CD4-positive, alpha-beta T cell treated with Interferon gamma for 1 hour (primary cell): ENCODE measurements at places on chromosomes 16 and 17.
A peak's percentile ranks its signal among the peaks of the same experiment; 100 is the strongest.

DNA sequence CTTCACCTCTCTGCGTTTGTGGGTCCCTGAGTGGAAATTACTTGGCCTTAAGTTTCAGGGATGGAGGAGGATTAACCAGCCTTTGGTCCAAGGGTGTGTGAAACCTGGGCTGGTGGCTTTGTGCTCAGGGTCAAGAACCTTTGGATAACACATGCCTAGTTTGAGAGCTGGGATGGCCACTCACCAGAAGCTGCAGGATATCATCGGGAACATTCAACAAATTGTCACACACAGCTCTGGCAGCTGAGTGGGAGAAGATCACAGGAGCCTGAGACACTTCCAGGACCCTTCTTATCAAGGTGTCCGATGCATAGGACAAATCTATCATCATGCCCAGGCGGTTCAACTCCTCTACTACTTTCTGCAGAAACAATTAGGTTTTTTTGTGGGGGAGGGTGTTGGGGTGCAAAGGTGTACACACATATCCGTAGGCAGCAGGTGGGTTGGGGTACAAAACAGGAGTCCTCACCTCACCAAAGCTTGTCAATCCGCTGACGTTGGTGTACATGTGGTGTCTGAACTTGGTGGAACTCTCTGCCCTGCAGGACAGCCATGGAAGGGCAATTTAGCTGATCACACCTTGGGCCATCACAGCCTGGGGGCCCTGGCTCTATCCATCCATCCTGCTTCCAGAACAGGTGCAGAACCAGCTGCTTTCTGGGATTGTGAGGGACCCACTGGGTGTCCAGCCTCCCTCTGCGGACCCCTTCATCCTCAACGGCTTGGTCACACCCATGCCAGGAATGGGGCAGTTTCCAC lies 2.7 kb downstream of the DPEP3 start:
- no peak for DNase-seq

DNA sequence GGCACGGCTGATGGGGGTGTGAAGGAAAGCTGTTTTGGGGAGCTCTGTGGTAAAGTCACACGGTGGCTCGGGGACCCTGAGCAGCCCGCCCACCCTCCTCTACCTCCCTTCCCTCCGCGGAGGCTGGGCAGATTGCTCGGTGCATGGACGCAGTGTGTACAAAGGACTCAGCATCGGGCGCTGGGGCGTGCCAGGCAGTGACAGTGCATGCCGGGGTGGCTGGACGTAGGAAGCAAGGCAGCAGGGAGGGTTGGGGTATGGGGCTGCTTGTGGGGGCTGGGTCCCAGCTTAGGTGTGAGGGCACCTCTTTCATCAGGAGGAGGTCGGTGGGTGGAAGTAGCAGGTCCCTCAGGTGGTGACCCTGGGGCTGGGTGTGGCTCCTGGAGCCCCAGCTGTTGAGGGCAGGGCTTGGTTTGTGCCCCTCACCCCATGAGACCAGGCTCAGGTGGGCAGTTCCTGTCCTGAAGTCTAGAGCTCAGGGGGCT lies 159.9 kb upstream of the GSE1 start:
- DNase-seq: no peak

- no peak for DNase-seq
Observed at GRCh38 chr17:66964930-66965800, 658 bp downstream of the CACNG4 start.

DNA sequence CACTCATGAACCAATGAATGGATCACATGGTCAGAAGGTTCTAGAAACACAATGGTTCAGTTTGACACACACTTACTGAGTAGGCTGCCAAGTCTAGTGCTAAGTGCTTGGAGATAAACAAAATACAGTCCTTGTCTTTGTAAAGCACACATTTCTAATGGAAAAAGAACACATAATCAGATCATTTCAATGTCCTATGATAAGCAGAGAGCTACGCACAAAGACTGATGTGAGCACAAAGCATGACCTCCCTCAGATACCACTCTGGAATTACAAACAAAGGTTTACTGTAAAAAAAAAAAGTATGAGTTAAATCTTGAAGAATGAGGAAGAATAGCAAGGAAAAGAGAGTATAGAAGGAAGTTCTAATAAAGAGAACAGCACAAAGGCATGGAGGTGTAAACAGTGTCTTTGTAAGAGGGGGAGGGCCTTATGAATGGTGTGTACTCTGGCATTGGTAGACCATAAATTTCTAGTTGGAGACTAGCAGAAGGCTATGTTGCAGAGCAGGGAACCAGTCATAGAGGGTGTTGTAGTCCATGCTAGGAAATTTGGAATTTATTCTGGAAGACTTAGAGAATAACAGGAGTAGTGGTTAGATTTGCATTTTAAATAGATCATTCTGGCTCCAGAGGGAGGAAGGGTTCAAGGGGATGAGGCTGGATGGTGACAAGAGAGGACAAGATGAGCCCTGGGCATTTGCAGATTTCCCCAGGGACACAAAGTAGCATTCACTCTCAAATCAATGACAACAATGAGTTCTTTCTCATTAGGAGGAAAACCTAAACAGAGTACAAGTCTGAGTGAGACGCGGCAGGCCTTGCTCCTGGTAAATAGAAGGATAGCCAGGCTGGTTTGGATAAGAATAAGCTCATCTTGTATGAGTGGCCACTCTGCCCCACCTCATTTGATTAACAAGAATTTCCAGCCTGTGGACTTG lies 468.0 kb downstream of the TOX3 start:
- no peak for DNase-seq

GRCh38 chr16:85461814-85462713 lies 151.1 kb upstream of the GSE1 start:
- DNase-seq: no peak

DNA sequence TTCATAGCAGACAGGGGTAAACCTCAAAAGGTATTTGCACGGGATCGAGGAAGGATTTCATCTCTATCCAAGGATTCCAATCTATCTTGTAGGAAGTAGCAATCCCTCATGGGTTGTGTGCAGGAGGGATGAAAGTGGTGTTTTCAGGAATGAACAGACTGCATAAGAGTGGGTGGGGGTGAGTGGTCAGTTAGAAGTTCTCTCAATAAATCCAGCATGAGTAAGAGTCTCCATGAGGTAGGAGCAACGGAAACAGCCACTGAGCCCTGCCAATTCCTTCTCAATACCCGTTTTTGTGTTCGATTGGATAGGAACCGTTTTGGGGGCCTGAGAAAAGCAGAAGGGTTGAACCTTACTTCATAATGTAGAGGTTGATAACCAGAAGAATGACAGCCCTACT lies 375.6 kb downstream of the SOX9 start:
- DNase-seq: no peak

GRCh38 chr17:39069114-39069756 lies 82.2 kb downstream of the PLXDC1 start:
- DNase-seq: peak; percentile 15

DNA sequence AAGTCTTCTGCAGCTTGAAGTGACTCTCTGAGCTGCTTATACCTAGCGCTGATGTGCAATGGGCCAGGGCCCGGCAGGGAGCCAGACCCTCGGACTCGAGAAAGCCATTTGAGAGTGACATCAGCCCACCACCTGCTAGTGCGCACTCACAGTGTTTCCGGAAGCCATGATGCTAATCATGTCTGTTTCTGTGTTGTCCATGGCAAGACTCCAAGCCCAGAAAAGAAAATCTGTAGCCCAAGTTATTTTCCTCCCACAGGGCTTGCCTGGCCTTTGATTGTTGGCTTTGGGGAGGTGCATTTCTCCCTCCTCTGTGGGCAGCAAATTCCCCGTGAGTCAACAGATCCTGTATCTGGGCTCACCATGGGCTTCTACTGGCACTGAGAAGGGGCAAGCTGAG lies 1.8 kb upstream of the CDRT4 start:
- DNase-seq: no peak

- DNase-seq: peak; percentile 80
Observed at GRCh38 chr17:4789951-4790704, 1.4 kb downstream of the GLTPD2 start.

- no peak for DNase-seq
Observed at GRCh38 chr17:35557353-35557752, 3.3 kb downstream of the SLFN14 start.

GRCh38 chr17:44794851-44795413 lies 35.2 kb downstream of the GJC1 start:
- DNase-seq: peak; percentile 38

DNA sequence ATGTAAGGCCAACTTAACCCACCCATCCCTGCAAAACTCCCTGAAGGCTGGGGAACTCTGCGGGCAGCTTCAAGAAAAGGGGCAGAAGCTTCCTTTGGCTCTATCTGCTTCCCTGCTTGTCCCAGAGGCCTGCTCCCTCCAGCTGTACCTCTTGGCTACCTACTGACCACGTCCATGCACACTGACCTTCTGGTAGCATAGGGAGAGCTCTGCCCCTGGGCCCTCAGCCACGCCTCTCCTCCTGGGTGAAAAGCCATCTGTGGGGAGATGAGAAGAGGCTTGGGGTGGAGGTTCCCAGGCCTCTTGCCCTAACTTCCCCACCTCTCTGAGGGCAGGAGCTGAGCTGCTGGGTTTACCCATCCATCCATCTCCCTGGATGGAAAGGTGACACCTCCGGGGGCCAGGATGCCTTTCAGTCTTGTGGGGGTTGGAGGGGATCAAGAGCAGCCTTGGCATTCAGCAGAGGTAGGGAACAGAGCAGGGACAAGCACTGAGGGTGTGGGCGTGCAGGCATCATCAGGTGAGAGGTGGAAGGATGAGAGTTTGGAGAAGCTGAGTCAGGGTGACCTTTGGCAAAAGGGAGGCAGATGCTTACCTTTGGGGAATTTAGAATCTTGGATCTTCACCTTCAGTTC lies 23.4 kb upstream of the MFSD6L start:
- DNase-seq: no peak

DNA sequence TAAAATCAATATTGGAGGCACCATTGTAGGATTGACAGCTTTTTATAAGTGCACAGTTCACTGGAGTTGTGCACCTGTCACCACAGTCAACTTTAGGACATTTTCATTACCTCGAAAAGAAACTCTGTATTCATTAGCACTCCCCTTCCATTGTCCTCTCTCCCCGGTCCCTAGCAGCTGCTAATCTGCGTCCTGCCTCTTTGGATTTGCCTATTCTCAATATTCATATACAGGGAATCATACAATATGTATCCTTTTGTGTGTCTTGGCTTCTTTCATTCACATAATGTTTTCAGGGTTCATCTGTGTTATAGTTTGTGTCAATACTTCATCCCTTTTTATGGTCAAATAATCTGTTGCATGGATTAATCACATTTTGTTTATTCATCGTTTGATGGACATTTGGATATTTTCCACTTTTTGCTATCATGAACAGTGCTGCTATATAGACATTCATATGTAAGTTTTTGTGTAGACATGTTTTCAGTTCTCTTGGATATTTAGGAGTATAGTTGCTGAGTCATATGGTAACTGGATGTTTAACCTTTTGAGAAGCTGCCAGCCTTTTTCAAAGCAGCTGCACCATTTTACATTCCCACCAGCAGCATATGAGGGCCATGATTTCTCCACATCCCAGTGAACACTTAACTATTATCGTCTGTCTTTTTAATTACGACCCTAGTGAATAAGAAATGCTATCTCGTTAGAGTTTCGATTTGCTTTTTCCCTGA lies 9.8 kb downstream of the DNAJA3 start:
- no peak for DNase-seq

- DNase-seq: no peak
Observed at GRCh38 chr16:49698931-49699840, 156.7 kb downstream of the ZNF423 start.

- no peak for DNase-seq
Observed at GRCh38 chr16:22890976-22891375, 77.0 kb downstream of the HS3ST2 start.

GRCh38 chr17:81365601-81366585 lies 29.4 kb upstream of the BAHCC1 start:
- DNase-seq: peak; percentile 24

DNA sequence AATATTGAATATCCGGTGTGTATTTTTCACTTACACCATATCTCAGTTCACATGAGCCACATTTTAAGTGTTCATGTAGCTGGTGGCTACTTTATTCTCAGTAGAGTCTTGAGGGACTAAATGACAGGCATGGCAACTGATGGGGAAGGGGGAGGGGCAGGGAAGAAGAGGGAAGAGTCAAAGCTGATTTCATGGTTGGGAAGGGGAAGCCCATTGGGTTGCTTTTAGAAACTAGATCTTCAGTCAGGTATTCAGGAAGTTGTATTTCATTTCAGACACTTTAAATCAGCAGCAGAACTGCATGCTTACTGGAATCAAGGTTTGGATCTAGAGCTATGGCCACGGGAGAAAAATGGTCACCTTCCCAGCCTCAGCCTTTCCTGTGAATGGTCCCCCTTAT lies 2.9 kb upstream of the WIPI1 start:
- no peak for DNase-seq

- peak; percentile 54 for DNase-seq
Observed at GRCh38 chr16:88977018-88977811, at the start of gene CBFA2T3. TSS of gene CBFA2T3 (minus strand) at chr16:88977207. CDS start at chr16:88976807, 400 bp downstream.

- DNase-seq: no peak
Observed at GRCh38 chr17:67046398-67046797, 2.0 kb downstream of the CACNG1 start.

DNA sequence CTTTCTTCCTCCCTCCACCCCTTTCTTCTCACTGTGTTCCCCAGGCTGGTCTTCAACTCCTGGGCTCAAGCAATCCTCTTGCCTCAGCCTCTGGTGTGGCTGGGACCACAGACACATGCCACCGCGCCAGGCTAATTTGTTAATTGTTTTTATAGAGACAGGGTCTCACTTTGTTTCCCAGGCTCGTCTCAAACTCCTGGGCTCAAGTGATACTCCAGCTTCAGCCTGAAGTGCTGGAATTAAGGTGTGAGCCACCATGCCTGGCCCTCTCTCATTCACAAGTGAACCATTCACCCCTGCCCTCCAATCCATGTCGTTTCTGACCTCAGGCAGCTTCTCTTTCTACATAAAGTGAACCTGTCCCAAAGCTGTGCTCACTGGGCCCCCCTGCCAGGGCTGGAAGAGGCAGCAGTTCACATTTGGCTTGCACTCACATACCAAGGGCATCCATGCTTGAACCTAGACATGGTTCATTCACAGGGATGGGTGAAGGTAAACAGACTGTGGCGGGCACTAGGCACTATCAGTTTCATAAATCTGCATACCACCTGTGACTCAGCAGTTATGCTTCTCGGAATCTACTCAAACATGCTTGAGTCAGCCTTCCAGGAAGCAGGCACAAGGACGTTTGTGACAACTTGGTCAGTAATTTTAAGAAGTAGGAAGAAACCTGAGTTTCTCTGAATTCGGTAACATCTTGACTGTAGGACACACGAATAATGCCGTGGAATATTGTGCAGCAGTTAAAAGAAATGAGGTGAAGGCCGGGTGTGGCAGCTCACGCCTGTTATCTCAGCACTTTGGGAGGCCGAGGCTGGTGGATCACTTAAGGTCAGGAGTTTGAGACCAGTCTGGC lies 6.0 kb upstream of the RNF213 start:
- DNase-seq: peak; percentile 67

DNA sequence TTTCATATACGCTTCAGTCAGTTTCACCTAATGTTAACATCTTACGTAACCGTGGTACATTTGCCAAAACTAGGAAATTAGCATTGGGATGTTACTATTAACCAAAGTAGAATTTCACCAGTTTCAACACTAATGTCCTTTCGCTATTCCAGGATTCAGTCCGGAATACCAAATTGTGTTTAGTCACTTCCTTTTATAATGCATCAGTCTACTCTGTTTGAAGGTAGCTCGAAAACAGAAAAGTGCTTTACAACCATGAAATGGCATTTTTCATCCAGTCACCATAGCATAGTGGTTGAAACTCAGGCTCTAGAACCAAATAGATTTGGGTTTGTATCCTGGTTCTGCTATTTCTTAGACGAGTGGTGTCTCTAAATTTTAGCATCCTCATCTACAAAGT lies 29.4 kb downstream of the AP2B1 start:
- no peak for DNase-seq
